Stimulated activated CD8-positive, alpha-beta memory T cell treated with anti-CD3 and anti-CD28 coated beads, Interleukin-12 subunit alpha, Interleukin-12 subunit beta, amount 100 ng/mL, for 4 hours (primary cell): ENCODE measurements at places on chromosomes 5 and 9.

DNA sequence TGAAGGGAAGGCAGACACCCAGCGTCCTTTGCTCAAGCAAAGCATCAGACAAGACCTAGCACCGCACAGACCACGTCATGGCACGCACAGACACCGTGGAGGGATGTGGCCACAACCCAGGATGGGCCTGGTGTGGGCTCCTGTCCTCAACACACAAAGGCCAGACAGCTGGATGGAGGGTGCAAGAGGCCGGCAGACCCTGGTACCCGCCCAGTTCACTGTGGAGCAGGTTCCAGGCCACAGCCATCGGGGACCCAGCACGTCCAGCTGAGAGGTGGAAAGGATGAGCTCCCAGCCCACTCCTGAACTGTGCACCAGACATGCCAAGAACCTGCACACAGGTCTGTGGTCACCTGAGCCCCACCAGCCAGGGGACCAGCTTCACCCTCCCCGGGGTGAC is 15.0 kb upstream of the ZDHHC11 start:
- no peak for DNase-seq

DNA sequence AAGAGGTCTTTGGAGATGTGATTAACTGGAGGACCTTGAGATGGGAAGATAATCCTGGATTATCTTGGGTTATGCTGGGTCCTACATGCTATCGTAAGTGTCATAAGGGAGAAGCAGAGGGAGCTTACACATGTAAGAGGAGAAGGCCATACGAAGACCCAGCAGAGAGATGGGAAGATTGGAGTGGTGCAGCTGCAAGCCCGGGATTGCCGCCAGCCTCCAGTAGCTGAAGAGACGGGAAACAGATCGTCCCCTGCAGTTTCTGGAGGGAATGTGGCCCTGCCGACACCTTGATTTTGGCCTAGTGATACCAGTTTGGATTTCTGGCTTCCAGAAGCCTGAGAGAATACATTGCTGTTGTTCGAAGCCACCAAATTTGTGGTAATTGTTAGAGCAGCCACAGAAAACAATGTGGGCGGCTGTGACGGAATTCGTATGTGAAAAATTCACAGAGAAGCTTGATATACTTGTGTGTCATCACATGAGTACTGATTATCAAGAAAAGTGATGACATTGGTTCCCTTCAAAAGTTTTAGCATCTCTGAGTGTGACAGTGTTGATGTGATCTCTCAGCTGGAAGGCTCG is 86.9 kb downstream of the CYFIP2 start:
- DNase-seq: no peak

DNA sequence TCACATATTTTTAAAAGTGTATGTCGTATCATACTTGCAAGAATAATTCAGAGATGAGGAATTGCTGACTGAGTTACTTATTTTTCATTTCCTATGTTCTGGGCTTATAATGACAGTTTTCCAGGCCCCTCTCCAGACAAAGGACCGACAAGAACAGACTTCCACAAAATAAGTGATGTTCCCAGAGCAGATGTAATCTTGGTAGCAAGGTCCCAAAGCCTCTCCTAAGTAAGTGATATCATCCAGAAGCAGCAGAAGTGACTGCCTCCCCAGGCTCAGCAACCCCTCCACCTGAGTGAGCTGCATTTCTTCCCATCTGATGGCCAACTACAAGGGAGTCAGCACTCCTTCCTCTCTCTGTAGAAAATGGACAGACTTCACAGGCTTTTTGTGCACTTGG is 57.1 kb downstream of the SEMA6A start:
- DNase-seq: no peak

DNA sequence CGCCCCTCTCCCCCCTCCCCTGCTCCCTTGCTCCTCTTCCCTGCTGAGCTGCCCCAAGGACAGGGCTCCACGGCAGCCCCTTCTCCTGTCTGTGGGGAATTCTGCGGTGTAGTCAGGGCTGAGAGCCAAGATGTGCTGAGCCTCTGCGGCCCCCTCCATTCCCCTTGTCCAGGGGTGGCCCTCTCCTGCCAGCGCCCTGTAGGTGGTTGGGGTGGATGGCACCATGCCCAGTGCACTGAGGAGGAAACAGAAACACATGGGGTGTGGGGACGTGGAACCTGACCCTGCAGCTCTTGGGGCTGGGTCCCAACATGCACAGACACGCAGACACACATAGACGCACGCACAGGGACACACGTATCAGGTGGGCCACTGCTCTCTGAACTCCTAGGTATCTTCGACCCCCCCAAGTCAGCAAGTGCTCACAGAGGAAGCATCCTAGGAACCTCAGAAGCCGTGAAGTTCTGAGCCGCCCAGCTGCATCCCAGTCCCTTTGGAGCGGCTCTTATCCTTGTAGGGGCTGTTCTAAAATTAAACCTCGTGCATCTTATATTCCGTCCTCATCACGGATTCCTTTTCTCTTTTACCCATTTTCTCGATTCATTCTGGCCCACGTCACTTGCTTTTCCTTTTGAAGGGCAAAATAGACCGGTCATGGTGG is 64.8 kb downstream of the HMCN2 start:
- DNase-seq: no peak

GRCh38 chr5:7811715-7812114 is 39.2 kb downstream of the CFAP90 start:
- DNase-seq: no peak

- no peak for DNase-seq
Measured at GRCh38 chr5:153515301-153515700, 24.8 kb downstream of the GRIA1 start.

GRCh38 chr9:82410866-82411265 is 422.3 kb downstream of the SPATA31D1 start:
- DNase-seq: no peak

DNA sequence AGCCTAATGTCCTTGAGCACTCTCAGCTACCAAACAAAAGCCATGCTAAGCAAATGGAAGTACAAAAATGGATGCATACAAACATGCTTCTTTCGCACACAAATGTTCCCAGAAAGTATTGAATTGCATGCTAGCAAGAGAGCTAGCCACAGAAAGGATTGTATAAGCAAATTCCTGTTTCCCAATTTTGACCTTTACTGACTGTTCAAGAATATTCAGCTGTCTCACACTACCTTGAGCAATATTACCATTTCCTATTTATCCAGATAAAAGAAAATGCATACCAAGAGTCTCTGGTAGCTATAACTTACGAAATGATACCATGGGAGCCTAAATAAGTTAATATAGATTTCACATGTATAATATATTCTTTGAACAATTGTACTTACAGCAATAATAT is 264.6 kb downstream of the TMEM167A start:
- DNase-seq: no peak

DNA sequence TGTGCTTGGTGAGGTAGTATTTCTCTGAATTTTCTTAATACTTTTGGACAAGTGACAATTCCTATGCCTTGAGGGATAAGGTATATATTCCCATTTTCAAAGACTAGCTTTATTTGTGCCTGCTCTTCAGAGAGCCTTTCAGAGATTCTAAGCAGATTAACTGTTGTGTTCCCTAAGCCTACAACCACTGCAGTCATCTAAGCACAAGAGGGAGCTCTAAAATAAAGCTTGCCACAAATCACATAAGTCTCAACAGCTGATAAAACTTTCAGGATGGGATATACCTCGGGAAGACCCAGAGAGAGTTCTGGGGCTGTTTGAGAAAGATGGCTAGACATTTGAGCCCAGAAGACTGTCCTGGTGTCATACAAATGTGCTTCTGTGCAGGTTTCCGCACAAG is 157.3 kb downstream of the CYLC2 start:
- no peak for DNase-seq

DNA sequence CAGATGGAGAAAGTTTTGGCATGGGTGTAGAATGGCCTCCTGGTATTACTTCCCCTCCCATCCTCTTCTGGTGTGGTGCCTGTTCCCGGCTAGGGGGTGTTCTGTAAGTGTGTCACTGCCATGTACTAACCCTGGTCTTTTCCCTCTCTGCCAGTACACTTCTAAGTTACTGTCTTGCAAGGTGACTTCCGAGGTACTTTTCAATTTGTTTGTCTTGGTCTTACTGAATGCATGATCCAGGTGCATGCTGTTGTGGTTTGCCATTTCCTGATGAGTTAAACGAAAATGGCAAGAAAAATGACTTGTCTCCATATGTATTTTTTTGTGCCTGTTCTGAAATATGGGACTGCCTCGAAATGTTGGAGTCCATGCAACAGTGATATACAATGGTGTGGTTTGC is 46.0 kb downstream of the C9orf152 start:
- DNase-seq: no peak

- no peak for DNase-seq
Measured at GRCh38 chr5:161507591-161507990, 38.9 kb downstream of the GABRB2 start.

DNA sequence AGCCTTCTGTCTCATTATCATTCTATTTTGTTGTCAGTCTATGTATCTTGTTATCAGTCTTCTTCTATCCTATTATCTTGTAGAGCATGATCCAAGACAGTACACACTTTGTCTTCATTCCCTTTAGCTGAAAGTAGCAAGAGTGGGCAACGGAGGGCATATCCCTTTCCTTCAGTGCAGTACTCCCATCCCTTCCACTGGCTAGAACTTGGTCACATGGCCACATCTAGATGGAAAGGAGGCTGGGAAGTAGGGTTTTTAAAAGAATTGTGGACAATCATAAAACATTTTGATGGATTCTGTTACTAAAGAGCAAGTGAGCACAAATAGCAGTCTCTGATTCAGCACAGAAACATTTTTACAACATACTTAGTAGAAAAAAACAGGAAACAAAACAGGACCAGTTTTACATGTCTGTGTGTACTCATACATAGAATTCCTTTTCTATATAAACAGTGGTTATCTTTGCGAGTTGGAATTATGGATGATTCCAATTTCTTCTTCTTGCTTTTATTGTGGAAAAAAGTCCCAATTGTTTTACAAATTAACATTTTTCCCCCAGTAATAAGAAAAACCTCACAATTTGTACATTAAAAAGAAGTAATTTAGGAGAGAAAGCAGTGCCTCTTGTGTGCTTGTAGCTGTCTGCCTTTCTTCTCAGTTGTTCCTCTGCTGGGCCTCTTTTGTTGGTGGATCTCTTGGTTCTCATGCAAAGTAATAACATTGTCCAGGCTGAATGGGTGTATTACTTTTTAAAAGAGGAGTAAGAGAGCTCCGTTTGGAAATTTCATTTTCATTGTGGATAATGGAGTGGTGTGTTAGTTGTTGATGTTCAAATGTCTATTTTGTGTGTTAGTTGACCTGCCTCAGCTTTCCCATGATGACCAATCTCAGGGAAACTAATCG is 410.9 kb upstream of the TRPC7 start:
- DNase-seq: no peak

GRCh38 chr5:103951776-103952175 is 389.2 kb upstream of the NUDT12 start:
- no peak for DNase-seq

DNA sequence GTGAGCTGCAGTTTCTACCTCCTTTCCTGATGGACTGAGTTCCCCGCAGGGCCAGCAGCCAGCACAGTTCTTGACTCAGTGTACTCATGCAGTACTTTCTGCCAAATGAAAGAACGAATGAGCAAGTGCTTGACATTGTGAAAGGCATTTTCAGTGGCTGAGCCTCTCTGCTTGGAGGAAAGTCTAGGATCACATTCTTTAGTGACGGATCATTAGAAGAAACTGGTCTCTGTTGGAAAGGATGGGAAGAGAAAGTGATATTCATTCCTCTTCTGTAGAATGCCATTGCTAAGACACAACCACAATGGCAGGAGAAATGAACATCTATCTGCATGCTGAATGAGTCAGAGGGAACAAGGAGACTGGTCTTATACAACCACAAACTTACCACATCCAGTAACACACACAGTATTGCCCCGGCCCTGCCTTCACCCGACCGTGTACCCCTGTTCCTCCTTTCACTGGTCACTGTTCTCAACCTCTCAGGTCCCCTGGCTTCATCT is 206.9 kb downstream of the CRB2 start:
- DNase-seq: no peak

DNA sequence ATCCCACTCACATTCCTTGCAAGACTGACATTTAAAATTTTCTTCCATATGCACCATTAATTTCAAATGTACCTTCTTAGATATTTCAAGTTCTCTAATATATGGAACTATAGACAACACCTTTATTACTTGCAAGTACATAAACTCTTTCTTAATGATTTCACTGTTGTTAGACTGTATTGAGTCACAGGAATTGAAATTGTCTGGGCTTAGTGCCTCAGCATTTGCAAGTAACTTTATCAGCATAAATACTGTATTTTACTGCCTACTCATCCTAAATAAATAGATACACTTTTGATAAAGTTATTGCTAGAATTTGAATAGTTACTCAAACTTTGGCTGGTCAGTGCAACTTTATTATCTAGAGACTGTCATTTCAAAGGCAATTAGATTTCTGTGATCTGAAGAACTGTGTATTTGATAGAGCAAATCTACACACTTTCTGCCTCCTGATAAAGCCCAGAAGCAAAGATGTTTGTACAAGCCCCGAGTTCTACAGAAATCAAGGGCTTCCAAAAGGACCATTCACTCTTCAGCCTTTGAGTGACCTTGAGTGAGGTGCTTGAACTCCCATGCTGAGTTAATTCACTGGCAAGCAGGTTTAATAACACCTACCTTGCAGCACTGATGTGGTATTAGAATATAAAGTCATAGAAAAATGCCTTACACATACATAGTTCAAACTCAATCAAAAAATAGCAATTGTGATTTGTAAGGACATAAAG is 91.6 kb downstream of the COX7C start:
- no peak for DNase-seq

GRCh38 chr5:52269859-52270258 is 517.9 kb upstream of the ITGA1 start:
- DNase-seq: no peak

DNA sequence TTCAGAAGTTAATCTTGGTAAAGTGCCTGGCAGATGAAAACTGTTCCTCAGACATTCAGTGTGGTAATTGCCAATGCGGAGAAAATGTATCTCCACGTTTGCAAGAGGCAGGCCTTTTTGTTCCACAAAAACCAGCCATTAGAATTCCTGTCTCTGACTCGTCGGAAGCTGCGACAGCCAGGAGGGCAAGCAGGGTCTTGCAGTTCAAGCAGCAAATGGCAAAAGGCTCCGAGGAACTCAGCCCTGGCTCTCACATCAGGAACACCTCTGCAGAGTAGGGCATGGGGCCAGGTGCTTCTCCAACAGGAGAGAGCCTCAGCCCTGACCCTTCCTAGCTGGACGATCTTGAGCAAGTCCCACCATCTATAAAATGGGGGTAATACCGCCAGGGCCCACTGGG is 69.0 kb upstream of the CPLX2 start:
- DNase-seq: no peak

DNA sequence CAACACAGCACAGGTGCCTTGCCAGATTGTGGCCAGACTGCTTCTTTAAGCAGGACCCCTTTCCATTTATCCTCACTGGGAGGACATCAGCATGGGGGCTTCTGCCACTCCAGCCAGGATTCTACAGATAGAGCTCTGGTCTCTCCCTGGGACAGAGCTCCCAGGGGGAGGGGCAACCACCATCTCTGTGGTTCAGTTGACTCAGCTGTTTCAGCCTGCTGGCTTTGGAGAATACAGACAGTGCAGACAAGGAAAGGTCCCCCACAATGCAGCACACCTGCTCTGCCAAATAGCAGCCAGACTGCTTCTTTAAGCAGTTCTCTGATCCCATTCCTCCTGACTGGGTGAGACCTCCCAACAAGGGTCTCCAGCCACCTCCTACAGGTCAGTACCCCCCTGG is 132.8 kb downstream of the OR2K2 start:
- DNase-seq: no peak

- DNase-seq: no peak
Measured at GRCh38 chr9:132792547-132792946, 85.5 kb downstream of the AK8 start.

- DNase-seq: no peak
Measured at GRCh38 chr5:173758676-173759075, 129.5 kb upstream of the CPEB4 start.
